GM23338 (cell line): ENCODE measurements at places on chromosomes 2 and 18.
A peak's percentile ranks its signal among the peaks of the same experiment; 100 is the strongest.

GRCh38 chr2:145137901-145138300, 618.0 kb upstream of the ZEB2 start:
- no peaks in the 10 kb centered on the region for H3K4me1 ChIP-seq
- no peaks in the 10 kb centered on the region for H3K27me3 ChIP-seq
- H3K36me3 ChIP-seq, result no peaks in the 10 kb centered on the region
- no peak overlapping the region for H3K27ac ChIP-seq
- no peak for DNase-seq

- no peaks in the 10 kb centered on the region for H3K4me1 ChIP-seq
- no peaks in the 10 kb centered on the region for H3K27me3 ChIP-seq
- no peaks in the 10 kb centered on the region for H3K36me3 ChIP-seq
- H3K4me3 ChIP-seq, result no peak overlapping the region
- DNase-seq, result no peak
- H3K27ac ChIP-seq, result no peak overlapping the region
These were observed 212.4 kb downstream of the SLC4A10 start for GRCh38 chr2:161836664-161837063.

DNA sequence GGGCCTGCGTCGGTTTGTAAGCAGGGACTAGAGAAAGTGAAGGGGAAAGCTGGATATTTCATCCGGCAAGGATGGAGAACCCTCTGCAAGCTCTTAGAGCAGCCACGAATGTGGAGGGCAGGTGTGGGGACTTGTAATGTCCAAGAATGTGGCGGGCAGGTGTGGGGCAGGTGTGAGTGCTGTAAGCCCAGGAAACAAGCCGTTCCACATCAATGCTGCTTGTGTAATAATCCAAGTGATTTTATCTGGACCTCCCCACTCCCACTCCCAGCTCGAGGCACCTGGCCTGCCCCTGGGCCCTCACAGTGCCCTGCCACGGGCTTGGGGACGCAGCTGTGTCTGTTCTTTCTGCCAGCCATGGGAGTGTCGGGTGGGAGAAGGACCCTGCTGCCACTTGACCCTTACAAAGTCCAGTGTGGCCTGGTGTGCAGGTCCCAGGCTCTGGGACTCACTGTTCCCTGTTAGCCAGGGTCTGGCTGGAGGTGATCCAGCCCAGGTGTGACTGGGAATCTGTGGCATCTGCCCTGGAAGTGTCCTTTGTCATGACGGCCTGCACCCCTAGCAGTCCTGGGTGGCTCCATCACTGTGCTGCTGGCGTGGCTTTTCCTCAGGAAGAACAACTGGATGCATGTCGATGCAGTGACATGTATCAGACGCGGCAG, 42.8 kb downstream of the SOX11 start:
- no peak overlapping the region for H3K27ac ChIP-seq
- H3K4me3 ChIP-seq, result no peak overlapping the region
- H3K36me3 ChIP-seq, result no peaks in the 10 kb centered on the region
- no peak for DNase-seq
- peaks cover 7% of the 10 kb centered on the region for H3K4me1 ChIP-seq
- no peaks in the 10 kb centered on the region for H3K27me3 ChIP-seq

GRCh38 chr2:121567957-121568409, 37.3 kb downstream of the RNU4ATAC start:
- no peak overlapping the region for H3K27ac ChIP-seq
- H3K36me3 ChIP-seq, result no peaks in the 10 kb centered on the region
- H3K4me1 ChIP-seq, result peaks cover 5% of the 10 kb centered on the region
- no peak for DNase-seq

- peaks cover 12% of the 10 kb centered on the region; the same call in 1 of the 2 replicates for H3K4me1 ChIP-seq
- no peaks in the 10 kb centered on the region for H3K27me3 ChIP-seq
- no peaks in the 10 kb centered on the region for H3K36me3 ChIP-seq
- DNase-seq, result no peak
- H3K27ac ChIP-seq, result no peak overlapping the region
These were observed 136.7 kb downstream of the BCL2 start for GRCh38 chr18:63182861-63183260.

- peaks cover 15% of the 10 kb centered on the region for H3K4me1 ChIP-seq
- no peak overlapping the region for H3K27ac ChIP-seq
- H3K36me3 ChIP-seq, result no peaks in the 10 kb centered on the region
- DNase-seq, result no peak
These were observed 77.0 kb upstream of the SERTAD2 start for GRCh38 chr2:64730551-64731262.

DNA sequence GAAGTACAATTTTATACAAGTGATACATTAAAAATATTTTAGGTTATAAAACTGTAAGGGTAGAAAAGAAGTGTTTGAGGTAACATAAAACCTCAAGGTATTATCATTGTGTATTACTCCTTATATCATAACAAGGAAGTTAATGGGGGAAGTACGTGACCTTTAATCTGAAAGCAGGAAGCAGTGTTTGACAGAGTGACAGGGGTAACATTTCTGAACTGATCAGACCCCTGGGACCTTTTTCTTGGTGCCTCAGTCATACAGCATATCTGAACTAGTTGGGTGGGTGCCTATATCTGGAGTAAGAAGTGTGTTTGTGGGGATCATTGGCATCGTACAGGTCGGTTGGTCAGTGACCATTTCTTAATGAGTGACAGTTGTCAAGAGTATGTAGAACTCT, 43.0 kb downstream of the MALT1 start:
- H3K4me1 ChIP-seq, result no peaks in the 10 kb centered on the region; the same call in 1 of the 2 replicates
- no peaks in the 10 kb centered on the region for H3K36me3 ChIP-seq
- no peak overlapping the region for H3K27ac ChIP-seq
- no peak overlapping the region for H3K4me3 ChIP-seq
- no peaks in the 10 kb centered on the region for H3K27me3 ChIP-seq
- DNase-seq, result no peak

- H3K4me1 ChIP-seq, result peaks cover 17% of the 10 kb centered on the region
- H3K27me3 ChIP-seq, result no peaks in the 10 kb centered on the region
- 0 out of 2 replicates have a peak overlapping the region, but pooled peaks have one; percentile 3 for H3K27ac ChIP-seq
- no peaks in the 10 kb centered on the region for H3K36me3 ChIP-seq
- H3K4me3 ChIP-seq, result no peak overlapping the region
- DNase-seq, result peak; percentile 53
These were observed 61.9 kb downstream of the LHCGR start for GRCh38 chr2:48693645-48694044.

DNA sequence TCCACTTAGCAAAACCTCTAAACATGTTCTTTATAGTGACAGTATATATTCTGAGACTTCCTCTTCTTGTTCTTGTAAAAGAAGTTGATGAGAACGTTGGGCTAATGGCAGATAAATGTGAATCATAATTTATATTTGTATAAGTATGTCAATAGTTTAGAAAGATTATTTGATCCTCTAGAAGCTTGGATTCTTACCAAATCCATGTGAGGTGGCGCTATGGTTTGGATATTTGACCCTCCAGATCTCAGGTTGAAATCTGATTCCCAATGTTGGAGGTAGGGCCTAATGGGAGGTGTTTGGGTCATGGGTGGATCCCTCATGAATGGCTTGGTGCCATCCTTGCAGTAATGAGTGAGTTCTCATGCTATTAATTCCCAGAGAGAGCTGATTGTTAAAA, 29.8 kb upstream of the SCN1A start:
- H3K4me1 ChIP-seq, result no peaks in the 10 kb centered on the region
- no peaks in the 10 kb centered on the region for H3K36me3 ChIP-seq
- H3K4me3 ChIP-seq, result no peak overlapping the region
- DNase-seq, result no peak
- no peaks in the 10 kb centered on the region for H3K27me3 ChIP-seq
- H3K27ac ChIP-seq, result no peak overlapping the region

- no peak overlapping the region for H3K4me3 ChIP-seq
- DNase-seq, result peak; percentile 15
- H3K27me3 ChIP-seq, result no peaks in the 10 kb centered on the region
These were observed 44.3 kb downstream of the RBM43 start for GRCh38 chr2:151217343-151217742.

DNA sequence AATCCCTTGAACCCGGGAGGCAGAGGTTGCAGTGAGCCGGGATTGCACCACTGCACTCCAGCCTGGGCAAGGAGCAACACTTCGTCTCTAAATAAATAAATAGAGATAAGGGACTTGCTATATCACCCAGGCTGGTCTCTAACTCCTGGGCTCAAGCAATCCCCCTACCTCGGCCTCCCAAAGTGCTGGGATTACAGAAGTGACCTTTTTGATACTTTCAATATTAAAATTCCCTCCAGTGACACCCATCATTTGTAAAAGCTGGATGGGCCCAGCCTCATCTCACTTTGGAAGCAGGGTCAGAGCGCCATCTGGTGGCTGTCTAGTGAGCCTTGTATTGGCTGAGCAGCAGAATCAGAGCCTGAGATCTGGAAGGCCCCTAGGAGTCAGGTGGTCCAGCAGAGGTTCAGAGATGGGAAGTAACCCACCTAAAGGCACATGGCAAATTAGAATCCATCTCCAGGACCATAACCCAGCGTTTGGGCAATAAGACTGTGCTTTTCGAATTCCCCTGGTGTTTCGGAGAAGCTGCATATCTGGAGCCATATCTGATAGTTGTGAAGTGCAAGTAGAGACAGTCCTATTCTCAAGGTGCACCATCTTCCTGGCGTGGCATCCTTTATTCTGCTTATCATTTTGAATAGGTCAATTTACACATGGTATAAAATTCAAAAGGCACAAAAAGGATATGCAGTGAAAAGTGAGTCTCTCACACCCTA, 18.3 kb upstream of the SLC35F6 start:
- H3K27ac ChIP-seq, result no peak overlapping the region
- peak; percentile 90 for DNase-seq
- H3K27me3 ChIP-seq, result peaks cover 19% of the 10 kb centered on the region
- no peak overlapping the region for H3K4me3 ChIP-seq
- no peaks in the 10 kb centered on the region for H3K36me3 ChIP-seq
- H3K4me1 ChIP-seq, result peaks cover 15% of the 10 kb centered on the region

- no peaks in the 10 kb centered on the region for H3K27me3 ChIP-seq
- no peak overlapping the region for H3K4me3 ChIP-seq
- H3K27ac ChIP-seq, result no peak overlapping the region
- peaks cover 5% of the 10 kb centered on the region for H3K4me1 ChIP-seq
These were observed 368.7 kb upstream of the RAB6C start for GRCh38 chr2:129610766-129611165.

DNA sequence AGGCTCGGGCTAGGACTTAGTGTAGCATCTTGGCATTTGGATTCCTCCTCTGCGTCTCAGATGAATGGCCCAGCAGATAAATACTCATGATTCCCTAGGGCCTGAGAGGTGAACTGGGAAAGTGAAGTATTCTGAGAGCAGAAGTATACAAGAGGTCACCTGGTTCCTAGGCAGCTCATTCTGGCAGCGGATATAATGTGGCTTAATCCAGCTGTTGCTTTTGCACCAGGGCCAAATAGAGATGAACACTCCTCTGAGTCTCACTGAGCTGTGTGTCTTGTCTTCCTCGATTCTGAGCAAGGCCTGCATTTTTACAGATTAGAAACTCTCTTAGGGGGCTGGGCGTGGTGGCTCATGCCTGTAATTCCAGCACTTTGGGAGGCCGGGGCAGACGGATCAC, 196.1 kb downstream of the SLC4A3 start:
- H3K27ac ChIP-seq, result no peak overlapping the region
- no peak for DNase-seq
- H3K4me3 ChIP-seq, result no peak overlapping the region
- no peaks in the 10 kb centered on the region; the same call in 1 of the 2 replicates for H3K36me3 ChIP-seq

GRCh38 chr2:207601774-207602173, 23.4 kb downstream of the METTL21A start:
- no peak overlapping the region for H3K4me3 ChIP-seq
- DNase-seq, result no peak
- no peak overlapping the region for H3K27ac ChIP-seq

DNA sequence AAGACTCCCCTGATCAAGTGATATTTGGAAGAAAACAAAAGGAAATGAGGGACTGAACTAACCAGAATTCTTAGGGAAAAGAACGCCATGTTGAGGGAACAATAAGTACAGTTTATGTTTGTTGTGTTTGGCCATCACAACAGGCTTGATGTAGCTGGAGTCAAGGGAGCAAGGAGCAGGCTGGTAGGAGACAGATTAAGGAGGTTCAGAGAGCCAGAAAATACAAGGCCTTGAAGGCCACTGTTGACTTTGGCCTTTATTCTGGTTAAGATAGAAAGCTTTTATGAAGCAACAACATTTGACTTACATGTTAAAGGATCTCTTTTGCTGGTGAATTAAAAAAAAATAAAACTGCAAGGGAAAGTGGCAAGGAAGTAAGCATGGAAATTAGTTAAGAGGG, 754.1 kb upstream of the SLC8A1 start:
- no peak overlapping the region for H3K27ac ChIP-seq
- no peak overlapping the region for H3K4me3 ChIP-seq
- no peak for DNase-seq
- no peaks in the 10 kb centered on the region for H3K27me3 ChIP-seq

- no peak overlapping the region for H3K27ac ChIP-seq
- H3K36me3 ChIP-seq, result no peaks in the 10 kb centered on the region
- H3K4me1 ChIP-seq, result peaks cover 8% of the 10 kb centered on the region; the same call in 1 of the 2 replicates
- DNase-seq, result no peak
- no peak overlapping the region for H3K4me3 ChIP-seq
These were observed 143.4 kb downstream of the NR4A2 start for GRCh38 chr2:156189143-156189542.

GRCh38 chr2:74100254-74101216, 47.2 kb downstream of the BOLA3 start:
- DNase-seq, result no peak
- no peaks in the 10 kb centered on the region; the same call in 1 of the 2 replicates for H3K36me3 ChIP-seq
- H3K4me1 ChIP-seq, result no peaks in the 10 kb centered on the region
- H3K4me3 ChIP-seq, result no peak overlapping the region
- no peaks in the 10 kb centered on the region for H3K27me3 ChIP-seq

GRCh38 chr2:60959501-60959900, 58.0 kb upstream of the PEX13 start:
- H3K36me3 ChIP-seq, result no peaks in the 10 kb centered on the region
- no peaks in the 10 kb centered on the region for H3K27me3 ChIP-seq
- H3K4me1 ChIP-seq, result peaks cover 4% of the 10 kb centered on the region; the same call in 1 of the 2 replicates
- no peak overlapping the region for H3K27ac ChIP-seq
- H3K4me3 ChIP-seq, result no peak overlapping the region

- no peak overlapping the region for H3K4me3 ChIP-seq
- H3K27me3 ChIP-seq, result no peaks in the 10 kb centered on the region
These were observed 64.1 kb downstream of the NRP2 start for GRCh38 chr2:205746420-205746785.

- H3K27me3 ChIP-seq, result no peaks in the 10 kb centered on the region
- H3K36me3 ChIP-seq, result peaks cover 8% of the 10 kb centered on the region
- H3K4me3 ChIP-seq, result no peak overlapping the region
These were observed 124.5 kb downstream of the TMEM131 start for GRCh38 chr2:97871096-97871780.

GRCh38 chr2:196821195-196821594, 12.0 kb upstream of the C2orf66 start:
- no peaks in the 10 kb centered on the region for H3K4me1 ChIP-seq
- H3K36me3 ChIP-seq, result no peaks in the 10 kb centered on the region
- no peaks in the 10 kb centered on the region for H3K27me3 ChIP-seq

GRCh38 chr2:37637190-37637860, 34.1 kb downstream of the CDC42EP3 start:
- H3K27me3 ChIP-seq, result no peaks in the 10 kb centered on the region
- H3K27ac ChIP-seq, result no peak overlapping the region
- no peak overlapping the region for H3K4me3 ChIP-seq
- H3K4me1 ChIP-seq, result no peaks in the 10 kb centered on the region

- no peaks in the 10 kb centered on the region for H3K27me3 ChIP-seq
- no peaks in the 10 kb centered on the region for H3K4me1 ChIP-seq
- H3K36me3 ChIP-seq, result no peaks in the 10 kb centered on the region
- no peak for DNase-seq
These were observed 88.4 kb downstream of the BCL2L11 start for GRCh38 chr2:111209045-111209514.
